Breast epithelium (tissue), 4 donors: ENCODE measurements at places on chromosomes 7 and 10. TPM values are rescaled to one million over a fixed set of nuclear protein-coding genes. Genes with fewer than 3 reads are reported as not detected.

DNA sequence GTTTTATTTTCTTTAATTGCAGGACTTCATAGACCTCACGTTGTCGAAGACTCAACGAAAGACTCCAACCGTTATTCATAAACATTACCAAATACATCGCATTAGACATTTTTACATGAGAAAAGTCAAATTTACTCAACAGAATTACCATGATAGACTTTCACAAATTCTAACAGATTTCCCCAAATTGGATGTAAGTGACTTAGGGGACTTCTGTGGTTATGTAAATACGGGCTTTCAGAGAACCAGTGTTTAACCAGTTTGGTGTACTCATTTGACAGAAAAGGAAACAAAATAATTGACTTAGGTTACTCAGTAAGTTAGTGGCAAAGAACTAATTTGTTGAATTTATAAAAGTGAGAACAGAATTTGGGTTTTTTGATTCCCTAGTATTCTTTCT lies 4.2 kb downstream of the GTPBP4 start:
- H3K36me3 ChIP-seq = peaks cover 9% of the 10 kb centered on the region
- no peak overlapping the region for H3K27ac ChIP-seq
- H3K4me1 ChIP-seq = no peaks in the 10 kb centered on the region
- H3K27me3 ChIP-seq = no peaks in the 10 kb centered on the region
- DNase-seq = no peak
- H3K4me3 ChIP-seq = no peak overlapping the region

- H3K27ac ChIP-seq = no peak overlapping the region
- H3K4me1 ChIP-seq = no peaks in the 10 kb centered on the region
- H3K27me3 ChIP-seq = no peaks in the 10 kb centered on the region
- no peaks in the 10 kb centered on the region for H3K36me3 ChIP-seq
- no peak for DNase-seq
Observed at GRCh38 chr7:6554848-6555247, 3.6 kb upstream of the GRID2IP start.

GRCh38 chr7:29988424-29989256 lies 961 bp downstream of the SCRN1 start:
- peak overlapping the region; percentile 94 for H3K27ac ChIP-seq
- no peaks in the 10 kb centered on the region for H3K4me1 ChIP-seq
- no peaks in the 10 kb centered on the region for H3K36me3 ChIP-seq
- no peak for DNase-seq
- H3K27me3 ChIP-seq = no peaks in the 10 kb centered on the region

The SRRM3 gene
- total RNA-seq = 3.4 TPM

DNA sequence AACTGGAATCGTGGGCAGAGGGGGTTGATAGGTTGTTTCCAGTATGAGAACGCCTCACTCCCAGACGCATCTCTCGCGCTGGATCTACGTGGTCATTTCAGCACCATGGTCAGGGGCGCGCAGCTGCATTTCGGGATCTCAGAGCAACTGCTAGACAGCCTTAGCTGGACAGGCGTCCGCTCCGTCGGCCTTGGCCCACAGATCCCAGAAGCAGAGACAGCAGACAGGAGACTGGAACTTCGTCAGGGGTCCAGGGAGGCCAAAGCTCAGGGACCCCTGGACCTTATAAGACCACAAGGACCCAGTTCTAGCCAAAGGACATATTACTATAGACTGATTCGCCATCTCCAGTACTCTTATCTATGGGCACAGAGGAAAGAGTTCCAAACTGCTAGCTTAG lies 5.3 kb downstream of the NEUROG3 start:
- no peak overlapping the region for H3K4me3 ChIP-seq
- H3K27me3 ChIP-seq = peaks cover 4% of the 10 kb centered on the region
- H3K27ac ChIP-seq = no peak overlapping the region
- H3K36me3 ChIP-seq = no peaks in the 10 kb centered on the region
- DNase-seq = no peak
- no peaks in the 10 kb centered on the region for H3K4me1 ChIP-seq

DNA sequence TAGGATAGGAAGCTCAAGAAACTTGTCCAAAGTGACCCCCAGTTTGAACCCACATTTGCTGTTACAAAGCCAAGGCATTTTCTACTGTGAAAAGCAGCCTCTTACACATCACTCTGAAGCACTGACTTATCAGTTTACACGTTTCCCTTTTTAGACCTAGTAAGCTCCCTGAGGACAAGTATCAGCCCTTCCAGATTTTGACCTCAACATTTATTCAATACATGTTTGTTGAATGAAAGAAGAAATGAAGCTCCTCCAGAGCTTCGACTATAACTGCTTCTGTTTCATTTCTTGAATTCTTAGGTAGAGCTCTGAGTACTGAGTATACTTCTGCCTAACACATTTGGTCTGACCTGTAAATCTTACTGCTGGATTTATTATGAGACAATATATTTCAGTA lies 2.7 kb downstream of the WASL start:
- peaks cover 17% of the 10 kb centered on the region for H3K4me1 ChIP-seq
- no peaks in the 10 kb centered on the region for H3K36me3 ChIP-seq
- DNase-seq = no peak
- peak overlapping the region; percentile 99 for H3K27ac ChIP-seq
- H3K27me3 ChIP-seq = no peaks in the 10 kb centered on the region
- peak overlapping the region; percentile 93 for H3K4me3 ChIP-seq

The LRIT2 gene
- not detected for total RNA-seq

GRCh38 chr7:22549667-22550513 lies 49.9 kb upstream of the STEAP1B start:
- H3K27ac ChIP-seq = peak overlapping the region; percentile 23
- H3K4me1 ChIP-seq = no peaks in the 10 kb centered on the region
- H3K36me3 ChIP-seq = no peaks in the 10 kb centered on the region

DNA sequence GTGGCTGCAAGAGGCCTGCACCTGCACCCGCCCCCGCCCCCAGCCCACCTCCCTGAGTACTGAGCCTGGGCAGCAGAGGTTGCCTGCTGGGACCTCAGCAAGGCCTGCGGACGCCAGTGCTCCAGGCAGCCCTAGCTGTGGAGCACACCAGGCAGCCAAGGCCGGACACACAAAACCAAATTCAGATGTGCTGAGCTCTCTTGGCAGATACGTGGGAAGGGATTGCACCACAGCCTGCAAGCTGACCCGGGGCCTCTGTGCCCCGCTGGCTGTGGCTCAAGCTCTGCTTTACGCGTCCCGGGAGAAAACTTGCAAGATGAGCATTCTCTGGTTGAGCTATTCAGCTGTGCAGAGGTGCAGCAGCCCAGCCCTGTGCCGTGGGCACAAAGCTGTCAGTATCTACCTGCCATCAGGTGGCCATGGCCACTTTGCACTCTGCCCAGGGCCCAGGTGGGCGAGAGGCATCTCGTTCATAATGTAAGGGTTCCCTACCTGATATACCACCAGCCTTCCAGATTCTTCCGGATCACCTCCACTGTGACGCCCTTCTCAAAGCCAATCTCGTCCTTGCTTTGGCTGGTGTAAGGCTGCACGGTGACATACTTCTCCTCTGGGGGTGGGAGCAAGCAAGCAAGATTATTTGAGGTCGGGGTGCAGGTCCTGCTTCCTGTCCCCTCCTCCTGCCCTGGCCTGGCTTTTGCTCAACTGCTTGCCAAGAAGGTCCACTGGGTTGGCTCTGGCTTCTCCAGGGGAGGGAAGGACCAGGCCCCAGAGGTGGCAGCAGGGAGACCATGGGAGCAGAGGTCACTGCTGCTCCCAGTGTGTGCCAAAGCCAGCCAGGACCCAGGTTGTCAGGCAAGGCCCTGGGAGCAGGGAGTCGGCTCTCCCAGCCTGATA lies 123.4 kb downstream of the NEURL1 start:
- H3K27ac ChIP-seq = peak overlapping the region; percentile 80
- H3K27me3 ChIP-seq = no peaks in the 10 kb centered on the region
- H3K4me1 ChIP-seq = peaks cover 32% of the 10 kb centered on the region
- DNase-seq = no peak

DNA sequence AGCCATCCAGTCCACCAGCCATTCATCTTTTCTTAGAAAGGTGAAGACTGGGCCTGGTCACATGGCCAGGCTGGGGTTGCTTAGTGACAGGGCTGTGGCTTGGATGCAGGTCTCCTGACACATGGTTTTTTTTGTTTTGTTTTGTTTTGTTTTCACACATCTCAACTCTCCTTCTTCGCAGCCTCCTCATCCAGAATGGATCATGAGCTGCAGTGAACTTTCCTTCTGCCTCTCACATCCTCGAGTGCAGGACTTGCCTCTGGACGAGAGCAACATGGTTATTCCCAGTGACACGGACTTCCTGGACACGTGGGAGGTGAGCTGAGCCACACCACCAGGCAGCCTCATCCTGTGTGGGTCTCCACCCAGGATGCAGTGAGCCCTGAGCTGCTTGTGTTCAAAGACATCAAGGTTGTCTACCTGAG lies 9.5 kb downstream of the AKR1E2 start:
- no peaks in the 10 kb centered on the region for H3K4me1 ChIP-seq
- H3K27ac ChIP-seq = no peak overlapping the region
- DNase-seq = no peak
- H3K27me3 ChIP-seq = no peaks in the 10 kb centered on the region
- H3K36me3 ChIP-seq = no peaks in the 10 kb centered on the region

The SLC39A12 gene
- total RNA-seq = under 0.01 TPM

DNA sequence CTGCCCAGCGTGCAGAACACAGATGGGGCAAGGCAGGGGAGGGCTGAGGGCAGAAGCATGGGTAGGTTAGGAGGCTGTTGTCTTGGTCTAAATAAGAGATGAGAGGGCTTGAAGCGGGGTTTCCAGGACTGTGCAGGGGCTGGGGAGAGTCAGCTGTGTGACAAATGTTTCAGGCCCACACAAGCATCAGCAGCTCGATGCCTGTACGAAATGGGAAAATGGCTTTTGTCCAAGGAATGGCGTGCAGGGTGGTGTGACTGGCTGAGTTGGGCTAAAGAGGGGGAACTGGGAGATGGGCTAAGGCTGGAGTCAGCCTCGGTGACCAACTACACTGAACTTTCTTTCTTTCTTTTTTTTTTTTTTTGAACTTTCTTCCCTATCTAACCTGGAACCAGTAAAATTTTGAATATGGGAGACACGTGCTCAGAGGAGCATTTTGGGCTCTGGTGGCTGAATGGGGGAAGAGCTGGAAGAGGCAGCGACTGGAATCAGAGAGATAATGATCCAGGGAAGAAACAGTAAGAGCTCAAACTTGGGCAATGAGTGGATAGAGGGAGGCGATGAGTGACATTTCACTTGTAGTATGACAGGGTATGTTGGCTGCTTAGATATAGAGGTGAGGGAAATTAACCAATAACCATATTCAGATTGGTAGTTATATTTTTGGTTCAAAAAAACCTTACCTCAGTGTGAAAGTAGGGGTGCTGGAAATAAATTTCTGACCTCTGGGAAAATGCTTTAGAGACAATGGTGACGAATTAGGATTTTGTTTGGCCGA lies 10.2 kb upstream of the EPHA1 start:
- no peak for DNase-seq
- no peaks in the 10 kb centered on the region for H3K27me3 ChIP-seq
- H3K4me3 ChIP-seq = no peak overlapping the region
- H3K36me3 ChIP-seq = no peaks in the 10 kb centered on the region
- H3K4me1 ChIP-seq = no peaks in the 10 kb centered on the region
- H3K27ac ChIP-seq = no peak overlapping the region

The EBLN1 gene
- not detected for total RNA-seq

GRCh38 chr10:117631276-117632145 lies 89.0 kb downstream of the EMX2 start:
- H3K27ac ChIP-seq = no peak overlapping the region
- no peaks in the 10 kb centered on the region for H3K27me3 ChIP-seq
- no peak overlapping the region for H3K4me3 ChIP-seq
- DNase-seq = no peak
- no peaks in the 10 kb centered on the region for H3K36me3 ChIP-seq

GRCh38 chr10:132076578-132077081 lies 10.9 kb downstream of the JAKMIP3 start:
- no peak overlapping the region for H3K27ac ChIP-seq
- H3K4me1 ChIP-seq = no peaks in the 10 kb centered on the region
- no peak overlapping the region for H3K4me3 ChIP-seq
- DNase-seq = no peak
- no peaks in the 10 kb centered on the region for H3K27me3 ChIP-seq
- H3K36me3 ChIP-seq = no peaks in the 10 kb centered on the region

DNA sequence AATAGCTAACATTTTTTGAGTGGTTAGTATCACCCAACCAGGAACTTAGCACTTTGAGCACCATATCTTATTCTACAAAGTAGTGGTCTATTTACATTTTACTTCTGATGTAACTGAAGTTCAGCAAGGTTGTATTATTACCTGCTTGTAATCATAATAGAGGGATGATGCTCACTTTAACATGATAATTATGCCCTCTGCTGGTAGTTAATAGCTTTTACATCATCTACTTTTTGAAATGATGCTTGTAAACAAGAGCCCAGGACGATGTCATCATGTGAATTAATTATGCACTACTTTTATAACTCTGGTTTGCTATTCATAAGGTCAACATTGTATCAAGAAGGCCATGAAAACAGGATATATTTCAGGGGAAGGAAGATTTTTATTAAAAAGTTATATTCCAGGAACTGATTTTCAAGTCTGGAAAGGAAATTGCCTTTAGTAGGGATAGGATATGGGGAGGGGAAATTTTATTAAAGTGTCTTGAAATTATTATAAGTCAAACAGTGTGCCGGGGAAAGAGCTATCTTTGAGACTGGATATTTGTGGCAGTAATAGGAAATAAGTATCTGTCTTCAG lies 80.3 kb upstream of the SCIN start:
- H3K36me3 ChIP-seq = no peaks in the 10 kb centered on the region
- H3K27me3 ChIP-seq = no peaks in the 10 kb centered on the region
- no peak for DNase-seq

GRCh38 chr7:121510302-121510701 lies 114.2 kb upstream of the FAM3C start:
- no peak overlapping the region for H3K27ac ChIP-seq
- no peaks in the 10 kb centered on the region for H3K27me3 ChIP-seq
- no peaks in the 10 kb centered on the region for H3K4me1 ChIP-seq
- no peak overlapping the region for H3K4me3 ChIP-seq
- DNase-seq = no peak

The SAP25 gene
- 0.96 TPM for total RNA-seq

GRCh38 chr7:18666107-18666728 lies 170.7 kb downstream of the HDAC9 start:
- no peaks in the 10 kb centered on the region for H3K27me3 ChIP-seq
- H3K4me3 ChIP-seq = no peak overlapping the region
- DNase-seq = peak; percentile 64
- no peaks in the 10 kb centered on the region for H3K36me3 ChIP-seq

- H3K4me3 ChIP-seq = no peak overlapping the region
- no peaks in the 10 kb centered on the region for H3K36me3 ChIP-seq
- H3K27ac ChIP-seq = no peak overlapping the region
- H3K27me3 ChIP-seq = no peaks in the 10 kb centered on the region
- no peak for DNase-seq
Observed at GRCh38 chr10:10617686-10618085, 400.0 kb upstream of the CELF2 start.

The TMEM178B gene
- total RNA-seq = 0.33 TPM
